Calu3 (cell line): ENCODE measurements at places on chromosomes 7 and 10. TPM values are rescaled to one million over a fixed set of nuclear protein-coding genes. Genes with fewer than 3 reads are reported as not detected.

RBM28 gene
- 49.3 and 49.9 TPM in 2 replicates for total RNA-seq

ALOX5 gene
- total RNA-seq, result 44.9 and 57.0 TPM in 2 replicates

- no peak for DNase-seq
These were observed 238.5 kb downstream of the ADARB2 start for GRCh38 chr10:1498746-1499358.

DNA sequence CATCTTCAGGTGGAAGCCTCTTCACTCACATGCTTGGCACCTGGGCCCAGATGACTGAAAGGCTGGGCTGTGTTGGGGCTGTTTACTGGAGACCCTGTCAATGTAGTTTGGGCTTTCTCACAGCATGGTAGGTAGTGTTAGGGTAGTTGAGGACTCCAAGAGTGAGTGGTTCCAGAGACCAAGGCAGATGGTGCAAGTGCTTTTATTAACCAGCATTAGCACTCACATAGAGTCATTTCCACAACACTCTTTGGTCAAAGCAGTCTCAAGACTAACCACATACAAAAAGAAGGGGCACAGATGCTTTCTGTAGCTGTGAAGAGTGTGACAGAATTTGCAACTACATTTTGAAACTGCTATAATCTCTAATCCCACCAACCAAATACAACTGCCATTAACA, 135.0 kb downstream of the RTKN2 start:
- no peak for DNase-seq

DNA sequence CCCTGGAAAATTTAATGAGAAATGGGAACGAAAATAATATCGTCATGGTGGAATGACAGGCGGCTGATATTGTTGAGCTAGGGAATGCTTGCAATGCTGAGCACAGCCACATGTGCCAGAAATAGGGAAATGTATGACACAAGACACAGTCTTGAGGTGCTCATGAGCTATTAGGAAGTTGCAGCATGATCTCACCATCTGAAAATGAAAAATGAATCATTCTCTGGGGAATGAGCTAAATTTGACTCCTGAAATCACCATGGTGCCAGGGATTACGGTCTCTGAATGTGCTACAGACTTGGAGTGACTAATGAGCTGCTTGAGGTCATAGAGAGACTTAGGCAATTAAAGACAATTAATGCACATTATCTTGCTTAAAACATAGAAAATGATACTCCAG, 845.0 kb downstream of the CNTNAP2 start:
- DNase-seq, result no peak

GRCh38 chr7:98085674-98086073, 21.0 kb upstream of the LMTK2 start:
- no peak for DNase-seq

GRCh38 chr10:34491678-34492077, 323.4 kb downstream of the PARD3 start:
- DNase-seq, result no peak

DNA sequence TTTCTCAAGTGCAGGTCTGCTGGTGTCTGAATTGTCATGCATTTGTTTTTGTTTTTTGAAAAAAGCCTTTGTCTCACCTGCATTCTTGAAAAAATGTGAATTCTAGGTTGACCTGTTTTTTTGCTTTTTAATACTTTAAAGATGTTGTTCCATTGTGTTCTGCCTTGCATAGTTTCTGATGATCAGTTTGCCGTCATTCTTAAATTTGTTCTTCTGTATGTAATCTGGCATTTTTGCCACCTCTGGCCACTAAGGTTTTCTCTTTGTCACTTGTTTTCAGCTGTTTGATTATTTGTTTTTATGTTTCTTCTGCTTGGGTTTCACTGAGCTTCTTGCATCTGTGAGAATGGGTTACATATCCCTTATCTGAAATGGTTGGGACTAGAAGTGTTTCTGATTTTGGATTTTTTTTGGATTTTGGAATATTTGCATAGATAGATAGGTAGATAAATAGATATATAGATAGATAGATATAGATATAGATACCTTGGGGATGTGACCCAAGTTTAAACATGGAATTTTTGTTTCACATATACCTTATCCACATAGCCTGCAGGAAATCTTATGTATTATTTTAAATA, 16.5 kb downstream of the MGMT start:
- DNase-seq, result no peak

DNA sequence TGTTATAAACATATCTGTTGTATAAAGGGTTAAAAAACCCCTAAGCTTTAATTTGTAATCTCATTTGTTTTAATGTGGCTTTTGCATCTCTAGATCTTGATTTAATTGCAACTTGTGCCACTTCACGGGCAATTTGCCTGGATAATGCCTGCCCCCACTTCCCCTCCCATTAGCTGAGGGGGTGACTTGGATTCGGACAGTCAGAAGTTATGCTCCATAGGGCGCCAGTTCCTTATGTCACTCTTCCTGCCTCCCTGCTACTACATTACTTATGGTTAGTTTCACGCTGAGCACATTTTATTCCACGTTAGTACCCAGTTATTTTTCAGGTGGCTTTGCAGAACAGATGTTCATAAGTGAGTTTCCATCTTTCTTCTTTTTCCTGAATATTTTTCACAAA, 1015.2 kb upstream of the PHF14 start:
- DNase-seq, result no peak

DNA sequence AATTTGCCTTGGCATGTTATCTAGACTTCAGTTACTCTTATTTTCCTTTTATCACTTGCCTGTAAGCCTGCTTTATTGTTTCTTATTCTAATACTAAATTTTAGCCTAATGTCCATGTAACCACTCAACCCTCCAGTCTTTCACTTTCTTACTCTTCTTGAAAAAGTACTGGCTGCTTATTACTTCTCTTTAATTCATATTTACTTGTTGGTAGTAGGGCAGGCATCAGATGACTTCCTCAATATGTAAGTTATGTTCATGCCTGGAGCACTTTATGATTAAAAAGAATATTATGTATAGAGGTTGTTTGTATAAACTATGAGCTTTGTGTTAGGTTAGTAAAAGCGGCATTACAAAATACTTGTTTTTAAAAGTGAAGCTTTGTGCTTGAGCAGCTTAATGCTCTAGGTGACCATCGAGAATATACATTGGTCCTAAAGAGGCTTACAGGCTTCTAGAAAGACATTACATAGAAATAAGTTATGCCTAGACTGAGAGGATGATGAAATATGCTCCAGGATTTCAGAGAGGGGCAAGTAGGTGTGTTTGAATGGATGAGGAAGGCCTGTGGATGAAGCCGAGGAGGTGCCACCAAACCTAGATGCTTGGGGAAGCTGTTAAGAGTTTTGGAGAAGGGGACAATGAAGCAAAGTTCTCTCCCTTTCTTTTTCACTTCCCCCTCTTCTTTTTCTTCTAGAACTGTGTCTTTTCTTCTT, 207.1 kb upstream of the HDAC9 start:
- DNase-seq, result no peak
